ENCODE measurements at places on chromosomes 2 and 18.
A peak's percentile ranks its signal among the peaks of the same experiment; 100 is the strongest.

GRCh38 chr2:116717832-116718231 is 1096.7 kb upstream of the DDX18 start:
- peak; percentile 14 for DNase-seq

- DNase-seq: no peak
Observed at GRCh38 chr2:174662459-174662858, 64.9 kb upstream of the WIPF1 start.

DNA sequence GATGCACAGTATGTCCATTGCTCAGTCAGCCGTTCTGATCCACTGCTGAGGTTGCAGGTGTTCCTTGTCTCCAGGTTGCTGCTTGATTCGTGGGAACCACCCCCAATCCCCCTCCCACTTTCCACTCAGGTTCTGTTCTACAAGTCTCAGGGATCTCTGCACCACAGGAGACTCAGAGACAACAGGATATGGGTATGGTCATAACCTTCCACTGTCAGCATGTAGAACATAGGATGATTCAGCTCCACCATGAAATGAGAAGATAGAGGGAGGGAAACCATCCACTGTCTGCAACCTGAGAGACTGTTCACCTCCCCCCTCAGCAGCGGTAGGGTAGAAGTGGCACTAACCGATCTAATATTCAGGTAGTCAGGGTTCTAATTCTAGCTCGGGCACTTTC is 19.0 kb upstream of the KLF7 start:
- no peak for DNase-seq

- DNase-seq: no peak
Observed at GRCh38 chr2:134738141-134738870, 19.5 kb upstream of the TMEM163 start.

GRCh38 chr2:45180033-45180746 is 170.9 kb upstream of the SIX2 start:
- no peak for DNase-seq

DNA sequence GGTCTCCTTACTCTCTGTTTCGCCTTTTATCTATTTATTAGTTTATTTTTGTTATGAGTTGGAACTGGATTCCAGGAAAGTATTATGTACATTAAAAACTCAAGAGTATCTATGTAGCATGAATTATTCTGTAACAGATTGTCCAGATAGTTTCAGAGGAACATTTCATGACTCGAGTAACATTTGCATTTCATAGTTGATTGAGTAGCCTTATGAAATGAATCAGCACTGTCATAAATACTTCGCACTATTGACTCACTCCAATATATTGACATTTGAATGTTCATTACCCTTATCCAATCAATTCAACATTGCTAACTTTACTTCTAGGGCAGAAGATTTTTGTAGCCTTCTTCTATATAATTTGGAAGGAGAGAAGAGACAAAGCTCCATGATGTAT is 11.3 kb upstream of the VRK2 start:
- DNase-seq: no peak

- DNase-seq: no peak
Observed at GRCh38 chr2:168999668-169000213, 31.4 kb downstream of the ABCB11 start.

DNA sequence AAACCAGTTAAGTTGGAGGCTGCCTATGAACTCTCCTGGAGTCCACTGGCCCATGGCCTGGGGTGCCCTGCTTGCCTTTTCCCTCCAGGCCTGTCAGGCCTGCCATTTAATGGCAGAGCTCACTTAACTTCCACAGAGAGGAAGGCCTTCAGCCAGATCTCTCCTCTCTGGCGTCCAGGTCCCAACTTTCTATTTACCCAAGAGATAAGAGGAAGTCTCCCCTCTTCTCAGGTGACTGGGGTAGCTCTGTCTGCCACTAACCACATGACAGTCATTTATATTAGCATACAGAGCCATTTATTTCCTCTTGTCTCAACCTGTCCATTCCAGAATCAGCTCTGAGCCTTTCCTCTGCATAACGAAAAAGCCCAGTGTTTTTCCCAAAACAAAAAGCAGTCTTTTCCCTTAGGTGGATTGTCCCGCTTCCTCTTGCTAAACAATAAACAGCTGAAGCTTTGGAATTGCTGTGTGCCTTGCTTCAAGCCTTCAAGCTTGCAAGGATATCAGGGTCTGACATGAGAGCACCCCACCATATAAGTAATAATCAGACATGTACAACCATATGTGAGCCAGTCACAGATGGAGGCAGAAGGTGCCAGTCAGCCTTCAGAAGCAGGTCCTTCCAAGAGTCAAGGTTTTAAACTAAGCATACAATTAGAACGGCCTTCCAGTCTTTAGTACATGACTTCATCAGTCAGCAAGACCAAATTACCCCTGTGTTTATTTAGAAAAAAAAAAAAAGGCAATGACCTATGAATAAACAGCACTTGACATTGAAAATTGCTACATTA is 71.2 kb upstream of the STPG4 start:
- DNase-seq: peak; percentile 46

- DNase-seq: no peak
Observed at GRCh38 chr2:19819097-19820065, 82.4 kb downstream of the TTC32 start.

GRCh38 chr2:216118474-216118873 is 9.3 kb downstream of the XRCC5 start:
- no peak for DNase-seq

GRCh38 chr18:25701821-25702220 is 349.9 kb upstream of the ZNF521 start:
- no peak for DNase-seq

DNA sequence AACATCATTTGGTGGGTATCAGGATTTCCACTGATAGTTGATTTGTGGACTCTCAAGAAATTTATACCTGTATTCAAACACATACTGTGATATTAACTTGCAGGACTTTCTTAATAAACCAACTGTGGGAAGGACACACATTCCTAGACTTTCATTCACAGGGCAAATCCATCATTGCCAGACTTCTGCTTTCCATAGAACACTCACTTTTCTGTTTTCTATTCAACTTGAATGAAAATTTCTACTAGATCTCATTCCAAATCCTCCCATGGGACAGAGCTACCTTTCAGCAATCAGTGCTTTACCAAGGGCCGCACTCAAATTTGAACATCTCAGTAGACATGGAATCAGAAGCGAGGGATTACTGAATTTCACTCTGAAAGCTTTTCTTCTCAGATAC is 612.5 kb downstream of the IRS1 start:
- no peak for DNase-seq

DNA sequence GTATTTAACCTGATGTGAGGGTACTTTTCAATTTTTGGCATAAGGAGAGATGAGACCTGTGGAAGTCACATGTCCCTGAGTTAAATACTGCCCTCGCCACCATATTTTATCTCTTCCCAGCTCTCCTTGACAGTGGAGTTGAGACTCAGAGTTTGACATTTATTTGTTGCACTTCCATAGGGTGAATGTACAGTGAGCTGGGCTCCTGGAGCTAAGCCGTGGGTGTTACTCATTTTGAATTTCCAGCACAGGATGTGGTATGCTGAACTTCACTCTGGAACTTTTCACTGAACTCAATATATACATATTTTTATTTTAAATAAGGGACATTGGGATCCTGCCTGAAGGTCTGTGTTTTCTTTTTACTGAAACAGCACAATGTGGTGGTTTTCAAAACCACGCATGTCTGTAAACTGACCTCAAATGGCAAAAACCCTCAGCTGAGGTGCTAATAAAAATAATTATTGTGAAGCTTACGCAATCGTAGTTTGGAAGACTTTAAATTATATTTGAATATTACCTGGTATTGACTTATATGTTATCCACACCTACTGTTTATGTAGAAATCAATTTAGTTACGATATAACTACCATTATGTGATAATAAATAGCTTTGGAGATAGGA is 12.1 kb downstream of the RNF144A start:
- DNase-seq: no peak

All from NCI-H82 (cell line).